ENCODE measurements at places on chromosomes 5 and 9.
A peak's percentile ranks its signal among the peaks of the same experiment; 100 is the strongest.

- peak; percentile 68 for DNase-seq
These were observed 139.5 kb upstream of the DMRTA1 start for GRCh38 chr9:22307013-22307711.

DNA sequence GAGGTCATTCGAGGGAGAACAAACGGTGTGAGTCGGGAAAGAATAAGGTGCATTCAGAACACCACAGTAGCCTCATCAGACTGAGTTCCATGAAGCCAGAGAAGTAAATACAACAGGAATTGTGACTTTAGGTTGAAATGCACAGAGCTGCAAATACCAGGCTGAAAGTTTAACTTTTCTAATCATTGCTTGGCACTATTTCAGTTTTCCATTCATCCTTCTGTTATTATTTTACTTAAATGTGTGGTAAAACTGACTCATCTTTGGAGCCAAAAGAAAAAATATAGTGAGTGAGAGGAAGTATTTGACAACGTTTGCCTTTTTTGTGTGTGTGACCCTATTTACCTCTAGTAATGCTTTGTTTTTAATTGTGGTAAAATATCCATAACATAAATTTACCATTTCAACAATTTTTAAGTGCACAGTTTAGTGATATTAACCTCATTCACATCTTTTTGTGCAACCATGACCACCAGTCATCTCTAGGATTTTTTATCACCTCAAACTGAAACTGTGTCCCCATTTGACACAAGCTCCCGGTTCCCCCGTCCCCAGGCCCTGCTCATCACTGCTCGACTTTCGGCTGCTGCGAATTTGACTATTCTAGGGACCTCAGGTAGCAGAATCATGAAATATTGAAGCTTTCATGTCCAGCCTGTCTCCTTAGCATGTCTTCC lies 166.8 kb downstream of the HSD17B3 start:
- DNase-seq, result no peak

- DNase-seq, result peak; percentile 1
These were observed 404.7 kb downstream of the TLE4 start for GRCh38 chr9:79976257-79977073.

DNA sequence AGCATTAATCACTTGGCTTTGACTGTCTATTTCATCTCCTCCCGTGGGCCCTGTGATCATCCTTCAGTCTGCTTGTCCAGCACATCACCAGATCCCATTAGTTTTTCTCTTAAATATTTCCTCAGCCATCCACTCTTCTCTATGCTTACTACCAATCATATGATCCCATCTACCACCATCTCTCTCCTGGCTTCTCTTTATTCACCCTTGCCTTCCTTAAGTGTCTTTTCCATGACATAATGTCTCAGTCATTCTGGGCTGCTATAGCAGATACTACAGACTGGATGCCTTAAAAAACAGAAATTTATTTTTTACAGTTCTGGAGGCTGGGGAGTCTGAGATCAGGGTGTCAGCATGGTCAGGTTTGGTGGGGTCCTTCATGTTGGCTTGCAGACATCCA lies 208.4 kb upstream of the PPP1R2B start:
- no peak for DNase-seq
